ENCODE measurements at places on chromosomes 3 and 15. TPM values are rescaled to one million over a fixed set of nuclear protein-coding genes. Genes with fewer than 3 reads are reported as not detected.

TUSC7 gene
- 0.11 TPM for polyA plus RNA-seq

DNA sequence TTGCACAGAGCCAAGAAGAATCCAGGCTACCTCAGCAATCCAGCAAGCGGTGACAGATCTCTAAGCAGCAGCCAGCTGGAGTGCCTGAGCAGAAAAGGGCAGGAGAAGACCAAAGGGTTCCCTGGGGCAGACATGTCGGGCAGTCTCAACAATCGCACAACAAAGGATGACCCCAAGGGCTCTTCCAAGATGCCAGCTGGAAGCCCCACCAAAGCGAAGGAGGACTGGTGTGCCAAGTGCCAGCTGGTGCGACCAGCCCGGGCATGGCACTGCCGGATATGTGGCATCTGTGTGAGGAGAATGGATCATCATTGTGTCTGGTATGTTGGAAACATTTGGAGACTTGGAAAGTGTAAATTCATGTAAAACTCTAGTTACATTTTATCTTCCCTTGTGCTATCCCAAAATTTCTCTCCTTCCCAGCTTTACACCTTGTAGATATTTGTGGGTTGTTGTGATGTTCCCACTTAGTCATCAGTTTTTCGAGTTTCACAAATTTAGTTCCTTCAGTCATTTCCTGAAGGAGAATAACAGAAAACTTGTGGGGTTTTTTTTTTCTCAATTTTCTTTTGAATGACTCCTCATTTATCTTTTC is 6.4 kb downstream of the ZDHHC23 start:
- DNase-seq: no peak

- no peak for DNase-seq
Observed at GRCh38 chr15:72564091-72564490, 90.0 kb downstream of the ARIH1 start.

GRCh38 chr3:24375947-24376384 is 118.7 kb downstream of the THRB start:
- DNase-seq: no peak

DNA sequence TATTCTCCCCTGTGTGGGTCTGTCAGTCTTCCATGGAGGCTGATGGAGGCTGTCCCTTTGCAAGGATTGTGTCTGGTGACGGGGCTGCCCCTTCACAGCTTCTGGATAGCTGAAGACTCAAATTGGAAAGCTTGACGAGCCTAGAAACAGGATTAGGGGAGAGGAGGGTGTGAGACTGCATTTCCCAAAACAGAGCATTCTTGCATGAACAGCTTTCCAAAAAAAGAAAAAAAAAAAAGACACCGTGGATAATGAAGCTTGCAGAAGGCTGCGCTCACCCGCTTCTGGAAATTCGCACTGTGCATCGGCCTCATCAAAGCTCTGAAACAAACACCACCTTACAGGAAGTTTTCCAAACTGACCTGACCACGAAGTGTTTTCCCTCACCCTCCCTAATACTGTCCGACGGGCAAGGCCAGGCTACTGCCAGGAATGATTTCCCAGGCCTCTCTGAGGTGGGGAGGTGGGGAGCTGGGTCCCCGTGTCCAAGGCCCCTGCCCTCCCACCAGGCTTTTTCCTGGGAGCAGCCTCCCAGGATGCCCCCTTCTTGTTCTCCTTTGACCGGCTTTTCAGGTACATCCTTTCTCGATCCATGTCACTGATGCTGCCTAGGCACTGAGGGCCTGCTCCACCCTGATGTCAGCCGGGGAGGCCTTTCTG is 24.9 kb upstream of the MUC4 start:
- no peak for DNase-seq

Measured in left renal cortex interstitium (tissue), 4 donors.